ENCODE measurements at places on chromosomes 11 and 22.

DNA sequence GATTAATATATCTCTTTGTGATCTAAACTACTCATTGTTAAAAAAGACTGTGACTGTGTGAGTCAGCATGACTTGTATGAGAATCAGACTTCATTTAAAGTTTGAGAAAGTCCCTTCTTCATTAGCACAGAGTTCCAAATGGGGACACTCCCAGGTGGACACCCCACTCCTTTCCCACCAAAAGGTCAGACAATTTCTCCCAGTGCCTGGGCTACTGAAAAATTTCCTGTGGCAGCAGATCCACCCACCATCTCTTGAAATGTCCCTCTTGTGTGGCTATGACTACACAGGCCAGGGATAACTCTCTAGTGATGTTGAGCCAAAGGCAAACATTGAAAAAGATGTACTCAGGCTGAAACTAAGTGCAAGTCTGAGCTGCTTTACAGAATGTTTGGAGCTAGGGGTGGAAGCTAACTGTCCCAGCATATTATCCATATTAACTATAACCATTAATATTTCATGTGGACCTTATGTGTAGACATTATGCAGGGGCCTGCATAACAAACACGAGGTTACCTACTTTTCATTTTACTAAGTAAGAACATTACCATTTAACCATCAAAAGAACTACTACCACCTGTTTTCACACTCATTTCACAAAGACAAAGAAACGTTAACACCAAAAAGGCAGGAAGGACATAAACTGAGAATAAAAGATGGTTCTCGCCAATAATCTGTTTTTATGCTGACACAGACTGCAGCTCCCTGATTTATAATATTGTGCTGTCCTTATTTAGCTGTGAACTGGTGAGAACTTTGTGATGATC lies 44.8 kb downstream of the MMP20 start:
- no peak for DNase-seq

DNA sequence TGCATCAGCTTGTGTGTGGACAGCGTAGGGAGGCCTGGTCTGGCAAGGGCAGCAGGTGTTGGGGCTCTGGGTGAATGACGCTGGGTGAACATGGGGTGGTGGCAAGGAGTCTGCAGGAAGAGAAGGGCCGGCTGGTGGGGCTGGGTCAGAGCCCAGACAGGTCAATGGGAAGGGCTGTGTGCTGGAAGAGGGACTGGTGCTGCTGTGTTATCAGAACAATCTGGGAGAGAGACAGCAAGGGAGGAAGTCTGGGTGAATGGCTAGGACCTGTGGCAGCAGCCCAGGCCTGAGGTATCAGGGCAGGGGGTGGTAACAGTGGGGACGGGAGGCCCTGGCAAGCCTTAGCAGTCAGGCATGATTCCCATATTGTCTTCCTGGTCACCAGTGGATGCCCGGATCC lies 206.7 kb downstream of the SNX19 start:
- no peak for DNase-seq

DNA sequence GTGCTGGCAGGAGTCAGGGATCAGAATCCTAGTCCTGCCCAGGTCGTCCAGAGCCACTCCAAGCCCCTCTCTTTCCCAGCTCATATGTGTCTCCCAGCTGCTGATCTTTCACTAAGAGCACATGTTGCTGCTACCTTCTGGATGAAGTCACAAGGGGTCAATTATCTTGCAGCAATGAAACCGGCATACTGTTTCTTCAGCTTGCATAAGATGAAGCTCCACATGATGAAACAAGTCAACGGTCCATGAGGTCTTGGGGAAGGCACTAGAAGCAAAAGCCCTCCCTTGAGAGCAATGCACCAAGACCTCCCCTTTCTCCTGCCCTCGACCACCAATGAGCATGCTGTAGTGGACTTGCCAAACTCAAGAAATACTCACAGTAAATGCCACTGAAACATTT lies 148.9 kb downstream of the TENM4 start:
- DNase-seq: no peak

GRCh38 chr11:64736654-64737053 lies 7.3 kb downstream of the RASGRP2 start:
- no peak for DNase-seq

GRCh38 chr11:32034680-32035079 lies 56.2 kb upstream of the RCN1 start:
- no peak for DNase-seq

GRCh38 chr11:130892861-130893260 lies 23.4 kb downstream of the SNX19 start:
- DNase-seq: no peak
